ENCODE measurements at places on chromosomes 13 and 19. TPM values are rescaled to one million over a fixed set of nuclear protein-coding genes. Genes with fewer than 3 reads are reported as not detected.

The ZNF560 gene
- 1.3 TPM for polyA plus RNA-seq

The PRODH2 gene
- 39.3 TPM for polyA plus RNA-seq

GRCh38 chr19:4295972-4296771, 6.0 kb downstream of the TMIGD2 start:
- no peak for DNase-seq

The CYP4F3 gene
- 1.4 TPM for polyA plus RNA-seq

- no peak for DNase-seq
These were observed 8.0 kb downstream of the KLC3 start for GRCh38 chr19:45348367-45349125.

DNA sequence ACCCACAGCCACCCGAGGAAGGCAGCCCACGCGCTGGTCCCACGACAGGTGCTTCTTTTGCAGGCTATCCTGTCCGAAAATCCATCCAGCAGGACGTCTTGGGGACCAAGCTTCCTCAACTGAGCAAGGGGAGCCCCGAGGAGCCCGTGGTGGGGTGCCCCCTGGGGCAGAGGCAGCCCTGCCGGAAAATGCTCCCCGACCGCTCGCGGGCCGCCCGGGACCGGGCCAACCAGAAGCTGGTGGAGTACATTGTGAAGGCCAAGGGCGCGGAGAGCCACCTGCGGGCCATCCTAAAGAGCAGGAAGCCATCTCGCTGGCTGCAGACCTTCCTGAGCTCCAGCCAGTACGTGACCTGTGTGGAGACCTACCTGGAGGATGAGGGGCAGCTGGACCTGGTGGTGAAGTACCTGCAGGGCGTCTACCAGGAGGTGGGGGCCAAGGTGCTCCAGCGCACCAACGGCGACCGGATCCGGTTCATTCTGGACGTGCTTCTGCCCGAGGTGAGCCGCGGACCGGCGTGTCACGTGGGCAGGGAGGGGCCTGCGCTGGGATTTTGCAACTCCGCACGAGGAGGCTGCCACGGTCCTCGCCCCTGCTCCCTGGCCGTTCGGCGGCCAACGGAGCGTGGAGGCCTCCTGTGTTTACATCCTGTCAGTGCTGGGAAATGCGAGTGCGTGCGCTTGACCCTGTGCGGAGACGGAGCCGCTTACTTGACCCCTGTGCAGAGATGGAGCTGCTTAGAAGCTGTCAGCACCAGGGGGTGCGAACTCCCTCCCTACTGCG, 12.9 kb upstream of the NDUFS7 start:
- DNase-seq, result peak; percentile 62

DNA sequence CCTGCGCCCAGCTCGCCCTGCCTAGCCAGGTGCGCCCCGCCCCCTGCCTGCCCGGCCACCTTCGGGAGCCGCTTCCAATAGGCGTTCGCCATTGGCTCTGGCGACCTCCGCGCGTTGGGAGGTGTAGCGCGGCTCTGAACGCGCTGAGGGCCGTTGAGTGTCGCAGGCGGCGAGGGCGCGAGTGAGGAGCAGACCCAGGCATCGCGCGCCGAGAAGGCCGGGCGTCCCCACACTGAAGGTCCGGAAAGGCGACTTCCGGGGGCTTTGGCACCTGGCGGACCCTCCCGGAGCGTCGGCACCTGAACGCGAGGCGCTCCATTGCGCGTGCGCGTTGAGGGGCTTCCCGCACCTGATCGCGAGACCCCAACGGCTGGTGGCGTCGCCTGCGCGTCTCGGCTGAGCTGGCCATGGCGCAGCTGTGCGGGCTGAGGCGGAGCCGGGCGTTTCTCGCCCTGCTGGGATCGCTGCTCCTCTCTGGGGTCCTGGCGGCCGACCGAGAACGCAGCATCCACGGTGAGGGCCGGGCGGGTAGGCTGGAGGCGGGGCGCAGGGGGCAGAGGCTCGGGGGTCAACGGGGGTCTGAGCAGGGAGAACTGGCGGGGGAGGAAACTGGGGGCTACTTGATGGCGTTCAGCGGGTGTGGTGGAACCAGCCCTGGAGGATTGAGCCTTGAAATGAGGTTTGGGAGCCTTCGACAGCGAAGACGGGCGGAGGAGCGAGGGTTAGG, at the start of gene SPINT2:
Gene SPINT2 (plus strand): TSS at position 88 of the 727 bp plus-strand sequence. CDS start 320 bp downstream, at position 408.
- no peak for DNase-seq

The ZNF540 gene
- 7.3 TPM for polyA plus RNA-seq

DNA sequence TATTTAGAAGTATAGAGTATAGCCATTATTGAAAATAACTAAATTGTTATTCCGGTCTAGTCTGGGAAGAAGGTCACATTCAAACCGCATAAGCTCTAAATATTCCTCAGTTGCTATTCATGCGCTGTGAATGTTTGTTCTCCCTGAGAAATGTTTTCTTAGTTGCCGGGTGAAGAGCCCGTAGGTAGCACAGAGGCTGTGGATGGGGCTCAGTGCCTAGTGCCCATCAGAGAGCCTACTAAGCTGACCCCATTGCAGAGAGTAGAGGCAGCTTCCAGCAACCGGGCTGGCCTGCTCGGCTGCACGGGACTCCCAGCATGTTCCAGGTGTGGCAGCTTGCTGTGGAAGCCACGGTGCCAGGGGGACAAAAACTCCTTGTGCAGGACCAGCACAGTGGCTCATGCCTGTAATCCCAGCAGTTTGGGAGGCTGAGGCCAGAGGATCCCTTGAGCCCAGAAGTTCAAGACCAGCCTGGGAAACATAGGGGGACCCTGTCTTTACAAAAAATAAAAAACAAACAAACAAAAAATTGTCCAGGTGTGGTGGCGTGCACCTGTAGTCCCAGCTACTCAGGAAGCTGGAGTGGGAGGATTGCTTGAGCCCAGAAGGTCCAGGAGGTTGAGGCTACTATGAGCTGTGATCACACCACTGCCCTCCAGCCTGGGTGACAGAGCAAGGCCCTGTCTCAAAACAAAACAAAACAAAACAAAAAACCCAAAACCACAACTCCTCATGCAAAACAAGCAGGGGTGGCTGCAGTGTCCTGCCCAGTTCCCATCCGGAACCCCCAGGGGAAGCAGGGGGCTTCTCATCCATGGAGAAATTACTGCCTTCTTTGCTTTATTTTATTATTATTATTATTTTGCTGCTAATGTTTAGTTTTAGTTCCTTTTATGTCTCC, 82.5 kb downstream of the KCTD15 start:
- DNase-seq, result no peak

The MADCAM1 gene
- 1.8 TPM for polyA plus RNA-seq

- DNase-seq, result no peak
These were observed 562.5 kb downstream of the GPC6 start for GRCh38 chr13:93789058-93789457.

- no peak for DNase-seq
These were observed 347.4 kb downstream of the LIG4 start for GRCh38 chr13:107867701-107868661.

DNA sequence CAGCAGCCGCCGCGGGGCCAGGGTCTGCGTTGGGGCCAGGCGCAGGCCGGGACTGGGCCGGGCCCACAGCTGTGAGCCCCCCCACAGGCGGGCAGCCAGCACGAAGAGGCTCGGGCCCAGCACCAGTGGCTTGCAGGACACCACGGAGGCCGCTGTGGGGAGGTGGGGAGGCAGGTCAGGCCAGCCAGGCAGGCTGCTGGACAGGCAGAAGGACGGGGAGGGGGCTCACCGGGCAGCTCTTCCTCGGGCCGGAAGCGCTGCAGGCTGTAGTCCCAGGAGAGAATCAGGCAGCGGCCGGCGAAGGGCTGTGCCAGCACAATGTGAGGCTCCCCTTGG, 8.3 kb downstream of the LGI4 start:
- no peak for DNase-seq

GRCh38 chr19:55641426-55642152, 787 bp downstream of the ZNF580 start:
- no peak for DNase-seq

GRCh38 chr13:30123575-30123974, 183.8 kb downstream of the KATNAL1 start:
- no peak for DNase-seq

- DNase-seq, result no peak
These were observed 8.2 kb downstream of the REX1BD start for GRCh38 chr19:18596752-18597157.

The ONECUT3 gene
- 0.03 TPM for polyA plus RNA-seq

- DNase-seq, result no peak
These were observed 134.4 kb downstream of the DNAJC15 start for GRCh38 chr13:43157796-43158195.

The ZNF224 gene
- polyA plus RNA-seq, result 50.2 TPM

GRCh38 chr19:41325947-41326706, 16.2 kb downstream of the CCDC97 start:
- no peak for DNase-seq

The EID2B gene
- 5.8 TPM for polyA plus RNA-seq

DNA sequence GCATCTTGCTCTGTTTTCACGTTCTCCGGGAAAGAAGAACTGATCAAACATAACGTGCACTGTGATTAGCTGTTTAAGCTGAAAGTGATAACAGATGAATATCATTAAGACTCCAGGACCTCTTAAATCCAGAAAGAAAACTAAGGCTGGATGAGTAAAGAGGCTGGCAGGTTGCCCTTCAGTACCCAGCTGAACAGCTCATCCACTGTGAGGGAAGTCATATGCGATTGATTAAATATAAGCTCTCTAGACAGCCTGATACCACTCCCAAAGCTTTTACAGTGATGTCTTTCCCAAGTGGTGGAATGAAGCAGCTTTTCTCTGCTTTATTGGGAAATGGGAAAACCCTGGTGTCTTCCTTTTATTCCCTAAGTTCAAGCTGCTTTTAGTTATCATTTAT, 116.9 kb downstream of the EFNB2 start:
- no peak for DNase-seq

DNA sequence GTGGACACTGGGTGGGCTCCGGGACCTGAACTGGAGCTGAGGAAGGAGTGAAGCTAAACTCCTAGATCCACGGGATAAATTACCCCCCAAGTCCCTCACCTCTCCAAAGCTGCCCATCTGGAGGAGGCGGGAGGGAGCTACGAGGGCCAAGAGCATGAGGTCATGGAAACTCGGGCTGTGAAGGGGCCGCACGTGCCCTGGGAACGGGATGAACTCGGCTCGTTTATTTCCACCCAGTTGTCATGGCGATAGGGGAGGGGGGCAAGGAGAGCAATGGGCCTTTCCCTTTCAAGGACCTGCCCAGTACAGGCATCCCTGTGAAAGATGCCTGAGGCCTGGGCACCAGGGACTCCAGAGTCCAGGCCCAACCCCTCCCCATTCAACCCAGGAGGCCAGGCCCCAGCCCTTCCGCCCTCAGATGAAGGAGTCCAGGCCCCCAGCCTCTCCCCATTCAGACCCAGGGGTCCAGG, 3.8 kb downstream of the PPP1R12C start:
- peak; percentile 92 for DNase-seq

GRCh38 chr19:50975766-50976165, 6.4 kb upstream of the KLK6 start:
- DNase-seq, result no peak

The BRCA2 gene
- polyA plus RNA-seq, result 17.6 TPM

- DNase-seq, result no peak
These were observed 46.1 kb upstream of the GPC6 start for GRCh38 chr13:93180356-93180969.

- no peak for DNase-seq
These were observed 1825.3 kb downstream of the SLITRK5 start for GRCh38 chr13:89496478-89496877.

The FOXA3 gene
- 0.12 TPM for polyA plus RNA-seq

The POLR1G gene
- polyA plus RNA-seq, result 3.3 TPM

The PCDH17 gene
- polyA plus RNA-seq, result 21.1 TPM

DNA sequence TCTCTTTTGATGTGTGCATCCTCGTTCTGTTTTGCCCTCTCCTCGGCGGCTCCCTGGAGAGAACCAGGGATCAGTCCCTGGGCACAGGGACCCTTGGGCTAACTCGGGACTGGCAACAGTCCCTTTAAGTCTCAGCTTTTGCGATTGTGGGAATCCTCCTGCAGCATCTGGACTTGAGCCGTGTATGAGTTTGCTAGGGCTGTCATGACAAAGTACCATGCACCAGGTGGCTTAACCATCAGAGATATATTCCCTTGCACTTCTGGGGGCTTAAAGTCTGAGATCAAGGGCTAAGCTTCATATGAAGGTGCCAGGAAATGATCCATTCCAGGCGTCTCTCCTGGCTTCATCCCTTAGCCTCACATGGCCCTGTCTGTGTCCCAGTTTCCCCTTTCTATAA, 34.5 kb downstream of the ARHGEF18 start:
- no peak for DNase-seq

The C19orf38 gene
- polyA plus RNA-seq, result 1.4 TPM

The PROZ gene
- 2.3 TPM for polyA plus RNA-seq

DNA sequence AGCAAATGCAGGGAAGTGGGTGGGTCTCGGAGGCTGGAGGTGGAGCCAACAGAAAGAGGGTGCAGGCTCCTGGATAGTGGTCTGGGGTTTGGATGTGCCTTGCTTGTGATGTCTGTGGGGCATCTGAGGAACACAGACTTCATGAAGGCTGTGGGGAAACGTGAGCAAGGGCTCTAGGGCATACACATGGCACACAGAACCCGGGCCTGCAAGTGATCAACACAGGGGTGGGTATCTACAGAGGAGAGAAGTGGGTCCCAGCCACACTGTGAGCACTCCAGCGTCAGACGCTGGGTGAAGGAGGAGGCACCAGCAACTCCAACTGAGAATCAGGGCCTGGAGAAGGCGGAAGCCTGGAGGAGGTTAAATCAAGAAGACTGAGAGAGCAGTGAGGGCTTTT, 5.4 kb upstream of the UBE2M start:
- no peak for DNase-seq

- DNase-seq, result peak; percentile 70
These were observed 34.2 kb downstream of the TDRD3 start for GRCh38 chr13:60431108-60431700.

The EDDM13 gene
- 5.0 TPM for polyA plus RNA-seq

DNA sequence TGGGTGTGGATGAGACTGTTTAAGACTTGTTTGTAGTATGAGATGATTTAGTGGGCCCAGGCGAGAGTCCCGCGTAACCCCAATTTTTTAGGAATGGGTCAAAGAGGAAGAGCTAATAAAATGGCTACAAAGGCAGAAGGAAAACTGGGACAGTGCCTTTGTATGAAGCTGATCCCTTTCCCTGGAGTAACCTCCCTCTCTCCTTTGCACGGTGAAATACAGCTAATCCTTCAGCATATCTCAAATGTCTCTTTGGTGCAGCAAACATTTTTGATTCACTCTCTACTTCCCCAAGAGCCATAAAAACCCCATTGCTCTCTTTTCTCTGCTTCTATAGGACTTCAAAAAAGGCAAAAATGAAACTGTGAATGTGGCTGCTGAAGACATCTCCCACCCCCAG, 473.8 kb downstream of the KLF5 start:
- DNase-seq, result no peak

DNA sequence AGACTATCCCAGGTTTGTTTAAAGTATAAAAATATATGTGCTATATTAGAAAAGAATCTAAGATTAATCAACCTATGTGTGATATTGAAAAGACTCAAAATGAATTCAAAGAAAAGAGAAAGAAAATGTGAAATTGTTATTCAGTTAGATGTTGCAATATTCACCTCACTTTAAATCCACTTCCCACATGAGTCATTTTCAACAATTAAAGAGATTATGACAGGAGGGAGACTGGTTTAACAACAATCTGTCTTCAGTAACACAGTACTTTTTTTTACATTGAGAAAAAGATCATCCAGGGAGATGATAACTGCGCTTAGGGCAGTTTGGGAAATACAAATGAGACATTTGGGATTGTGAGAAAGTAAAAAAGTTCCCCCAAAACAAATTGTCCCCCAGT, 1246.2 kb downstream of the SLITRK1 start:
- DNase-seq, result no peak

The THSD8 gene
- 5.4 TPM for polyA plus RNA-seq

All from left kidney (tissue), 8 donors.